Thoracic aorta (tissue), 2 donors: ENCODE measurements at places on chromosomes 2 and 18. TPM values are rescaled to one million over a fixed set of nuclear protein-coding genes. Genes with fewer than 3 reads are reported as not detected.
A peak's percentile ranks its signal among the peaks of the same experiment; 100 is the strongest.

DNA sequence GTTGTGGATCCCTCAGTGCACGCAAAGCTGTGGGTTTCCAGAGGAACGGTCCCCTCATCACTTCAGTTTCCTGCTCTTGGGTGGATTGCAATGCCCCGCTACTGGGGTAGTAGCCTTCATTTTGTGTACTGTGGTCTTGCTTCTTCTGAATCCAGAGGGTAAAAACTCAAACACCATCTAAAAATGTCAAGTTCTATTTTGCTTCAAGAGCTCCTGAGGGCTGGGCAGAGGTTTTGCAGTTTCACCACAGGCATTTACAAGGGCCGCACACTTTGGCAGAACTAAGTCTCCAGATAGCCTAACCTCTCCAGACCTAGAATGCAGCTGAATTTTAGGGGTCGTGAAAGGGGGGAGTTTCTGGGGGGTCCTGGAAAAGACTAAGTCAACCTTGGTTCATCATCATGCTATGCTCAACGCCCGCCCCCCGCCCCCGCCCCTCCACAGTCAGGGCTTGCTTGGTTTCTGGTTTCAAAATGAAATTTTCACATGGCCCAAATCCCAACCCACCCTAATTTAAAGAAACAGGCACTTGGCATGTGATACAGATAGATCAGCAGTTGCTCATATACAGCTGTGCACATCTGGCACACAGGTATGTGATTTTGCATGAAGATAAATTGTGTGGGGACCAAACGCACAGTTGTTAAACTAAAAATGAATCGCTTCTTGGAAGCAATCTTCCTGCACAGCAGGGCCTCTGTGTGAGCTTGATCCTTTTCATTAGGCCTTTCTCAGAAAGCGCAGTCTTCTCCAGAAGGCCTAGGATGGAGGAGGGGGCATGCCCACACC lies 329.6 kb downstream of the OSR1 start:
- no peak for DNase-seq
- H3K4me3 ChIP-seq: no peak overlapping the region
- no peaks in the 10 kb centered on the region for H3K27me3 ChIP-seq
- no peak overlapping the region for H3K27ac ChIP-seq
- H3K36me3 ChIP-seq: no peaks in the 10 kb centered on the region

DNA sequence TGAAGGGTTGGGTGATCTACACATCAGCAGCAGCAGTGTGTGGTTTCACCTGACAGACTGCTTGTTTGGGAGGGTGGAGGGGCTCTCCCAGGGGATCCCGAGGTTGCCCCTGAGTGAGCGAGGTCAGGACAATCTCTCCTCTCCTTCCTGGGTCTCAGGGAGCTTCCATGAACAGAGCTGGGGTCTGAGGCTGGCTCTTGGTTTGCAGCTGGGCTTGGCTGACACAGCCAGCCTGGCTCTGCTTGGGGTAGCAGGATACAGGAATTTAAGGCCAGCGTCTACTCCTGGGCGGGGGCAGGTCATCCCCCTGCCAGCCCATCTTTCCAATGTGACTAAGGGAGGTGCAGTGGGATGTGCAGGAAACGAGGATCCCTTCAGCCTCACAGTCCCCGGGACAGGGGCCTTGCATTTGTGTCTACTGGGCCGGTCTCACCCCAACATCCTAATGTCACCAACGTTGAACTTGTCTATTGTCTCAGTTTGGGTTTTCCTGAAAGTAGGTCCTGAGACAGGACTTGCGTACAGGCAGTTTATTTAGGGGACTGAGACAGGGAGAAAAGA lies 262.6 kb upstream of the HDAC4 start:
- no peaks in the 10 kb centered on the region for H3K36me3 ChIP-seq
- no peak for DNase-seq
- H3K4me3 ChIP-seq: no peak overlapping the region
- no peak overlapping the region for H3K27ac ChIP-seq
- H3K4me1 ChIP-seq: no peaks in the 10 kb centered on the region

DNA sequence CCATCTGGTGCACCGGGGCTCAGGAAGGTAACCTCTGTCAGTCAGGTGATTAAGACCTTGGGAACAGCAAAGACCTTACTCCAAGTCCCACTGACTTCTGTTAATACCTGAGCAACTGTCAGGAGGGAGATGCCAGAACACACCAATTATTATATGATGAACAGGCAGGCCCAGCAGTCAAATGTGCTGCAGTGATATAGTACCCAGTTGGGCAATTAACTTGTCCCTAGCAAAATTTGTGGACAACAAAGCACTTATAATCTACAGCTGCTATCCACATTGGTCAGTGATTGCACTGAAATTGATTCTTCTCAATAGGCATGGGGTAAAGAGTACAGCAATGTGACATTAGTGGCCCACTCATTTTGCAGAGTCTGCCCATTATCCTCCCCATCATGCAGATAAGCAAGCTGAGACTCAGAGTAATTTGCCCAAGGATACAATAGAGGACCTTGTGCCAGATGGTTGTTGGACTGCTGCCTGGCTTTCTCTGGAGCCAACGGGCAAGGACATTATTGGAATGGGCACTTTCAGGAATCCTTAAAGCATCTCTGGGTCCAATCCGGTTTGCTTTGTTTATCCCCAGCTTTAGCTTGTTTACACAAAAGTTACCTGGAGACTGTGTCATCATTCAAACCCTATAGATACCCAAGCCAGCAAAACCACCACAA lies 147.6 kb downstream of the CCBE1 start:
- H3K4me3 ChIP-seq: no peak overlapping the region
- no peak for DNase-seq
- H3K4me1 ChIP-seq: peaks cover 10% of the 10 kb centered on the region
- H3K27ac ChIP-seq: no peak overlapping the region

DNA sequence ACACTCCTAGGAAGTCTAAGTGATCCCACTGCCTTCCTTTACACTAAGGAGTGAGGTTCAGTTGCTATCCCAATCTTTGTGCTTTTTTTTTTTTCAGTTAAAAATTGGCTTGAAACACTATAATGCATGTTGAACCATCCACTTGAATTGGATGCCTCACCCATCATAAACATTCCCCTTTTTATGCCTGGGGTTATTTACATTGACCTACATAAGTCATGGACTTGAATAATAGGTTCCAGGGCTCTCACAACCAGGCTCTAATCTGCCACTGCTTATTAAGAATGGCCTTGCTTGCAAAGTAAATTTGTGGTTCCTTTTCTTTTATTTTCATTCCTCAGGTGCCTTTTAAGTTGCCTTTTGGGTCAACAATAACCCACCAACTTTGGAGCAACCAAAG lies 236.1 kb upstream of the MEIS1 start:
- H3K27ac ChIP-seq: no peak overlapping the region
- no peak overlapping the region for H3K4me3 ChIP-seq
- DNase-seq: no peak
- H3K4me1 ChIP-seq: no peaks in the 10 kb centered on the region
- H3K36me3 ChIP-seq: no peaks in the 10 kb centered on the region

GRCh38 chr18:9771261-9771976 lies 63.3 kb downstream of the RAB31 start:
- peaks cover 12% of the 10 kb centered on the region for H3K4me1 ChIP-seq
- H3K4me3 ChIP-seq: no peak overlapping the region
- H3K36me3 ChIP-seq: no peaks in the 10 kb centered on the region
- H3K27ac ChIP-seq: peak overlapping the region; percentile 15
- DNase-seq: peak; percentile 54

DNA sequence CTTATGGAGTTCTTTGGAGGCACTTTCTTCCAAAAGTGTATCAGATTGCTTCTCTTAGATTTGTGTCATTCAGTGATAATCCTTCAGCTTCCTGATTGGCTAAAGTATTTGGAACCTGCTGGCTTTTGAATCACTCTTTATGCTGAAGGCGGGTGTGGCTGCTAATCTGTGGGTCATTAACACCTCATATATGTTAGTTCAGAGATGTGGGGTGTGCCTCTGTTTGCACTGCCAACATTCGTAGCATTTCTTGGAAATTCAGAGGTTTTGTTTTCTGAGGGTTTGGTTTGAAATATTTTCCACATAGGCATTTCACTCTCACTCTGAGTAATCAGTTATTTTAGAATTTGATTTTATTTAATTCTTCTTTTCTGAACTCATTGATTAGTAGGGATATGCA lies 1604.4 kb upstream of the ACVR2A start:
- no peak overlapping the region for H3K4me3 ChIP-seq
- no peaks in the 10 kb centered on the region for H3K4me1 ChIP-seq
- DNase-seq: no peak
- no peak overlapping the region for H3K27ac ChIP-seq
- H3K36me3 ChIP-seq: no peaks in the 10 kb centered on the region

GRCh38 chr18:6431659-6432318 lies 17.1 kb upstream of the L3MBTL4 start:
- H3K27me3 ChIP-seq: no peaks in the 10 kb centered on the region
- H3K36me3 ChIP-seq: no peaks in the 10 kb centered on the region
- no peaks in the 10 kb centered on the region for H3K4me1 ChIP-seq
- no peak for DNase-seq

- H3K4me1 ChIP-seq: peaks cover 12% of the 10 kb centered on the region
- DNase-seq: no peak
These were observed 52.3 kb upstream of the ROCK2 start for GRCh38 chr2:11396467-11397445.

- DNase-seq: no peak
- peaks cover 15% of the 10 kb centered on the region for H3K4me1 ChIP-seq
- no peak overlapping the region for H3K27ac ChIP-seq
These were observed 87.0 kb downstream of the FARSB start for GRCh38 chr2:222568865-222569264.

Gene IL37
- not detected for total RNA-seq

- H3K4me1 ChIP-seq: peaks cover 49% of the 10 kb centered on the region
- no peak for DNase-seq
- no peak overlapping the region for H3K4me3 ChIP-seq
These were observed 85.3 kb downstream of the LDLRAD4 start for GRCh38 chr18:13303756-13304364.

Gene CDH20
- total RNA-seq: not detected

GRCh38 chr2:150484006-150484405 lies 3.5 kb downstream of the RND3 start:
- no peaks in the 10 kb centered on the region for H3K36me3 ChIP-seq
- H3K27ac ChIP-seq: peak overlapping the region; percentile 99
- no peaks in the 10 kb centered on the region for H3K27me3 ChIP-seq
- DNase-seq: no peak

Gene CAPN14
- not detected for total RNA-seq

DNA sequence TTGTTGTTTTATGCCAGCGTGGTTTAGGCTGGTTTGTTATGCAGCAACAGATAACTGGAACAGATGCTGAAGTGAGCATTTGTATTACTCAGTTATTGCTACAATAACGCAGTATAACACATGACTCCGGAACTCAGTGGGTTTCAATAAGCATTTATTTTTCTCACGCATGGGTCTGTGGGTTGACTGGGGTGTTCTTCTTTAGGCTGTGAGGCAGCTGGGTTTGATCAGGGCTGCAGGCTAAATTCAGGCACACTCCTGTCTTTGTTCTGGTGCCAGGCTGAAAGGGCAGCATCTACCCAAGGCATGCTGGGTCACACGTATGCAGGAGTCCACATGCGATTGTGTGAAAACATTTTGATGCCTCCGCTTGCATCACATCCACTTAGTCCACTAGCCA lies 3.8 kb upstream of the SLC1A4 start:
- H3K27me3 ChIP-seq: no peaks in the 10 kb centered on the region
- no peak overlapping the region for H3K27ac ChIP-seq
- H3K4me3 ChIP-seq: no peak overlapping the region
- no peaks in the 10 kb centered on the region for H3K36me3 ChIP-seq
- H3K4me1 ChIP-seq: peaks cover 11% of the 10 kb centered on the region

Gene IL36RN
- total RNA-seq: not detected

DNA sequence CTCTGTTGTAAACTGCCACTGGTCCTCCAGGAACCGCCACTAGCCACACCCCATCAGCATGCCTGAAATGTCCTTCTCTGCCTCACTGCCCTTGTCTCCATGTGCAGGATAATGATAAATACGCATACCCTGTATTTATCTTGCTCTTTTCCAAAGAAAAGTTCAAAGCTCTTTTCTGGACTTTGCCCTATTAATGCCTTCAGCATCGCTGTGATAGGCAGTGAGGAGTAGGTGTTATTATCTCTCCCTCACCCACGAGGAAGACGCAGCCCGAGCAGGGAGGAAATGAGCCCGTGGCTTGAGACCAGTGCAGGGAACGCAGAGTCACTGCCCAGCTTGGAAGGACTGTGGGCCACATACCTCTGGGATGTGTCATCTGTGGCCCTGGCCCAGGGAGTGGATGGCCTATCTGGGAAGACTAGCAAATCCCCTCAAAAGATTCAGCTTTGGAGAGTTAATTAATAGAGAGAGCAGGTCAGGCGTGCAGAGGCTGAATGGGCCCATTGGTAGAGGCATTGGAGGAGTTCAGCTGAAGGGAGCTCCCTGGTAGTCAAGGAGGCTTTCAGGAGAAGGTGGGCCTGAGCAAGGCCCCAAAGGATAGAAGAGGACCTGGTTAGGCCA lies 39.5 kb upstream of the MCFD2 start:
- peak; percentile 66 for DNase-seq
- H3K4me3 ChIP-seq: peak overlapping the region; percentile 42
- H3K27ac ChIP-seq: peak overlapping the region; percentile 88
- peaks cover 43% of the 10 kb centered on the region for H3K4me1 ChIP-seq
- no peaks in the 10 kb centered on the region for H3K27me3 ChIP-seq

- no peaks in the 10 kb centered on the region for H3K27me3 ChIP-seq
- no peak for DNase-seq
- H3K36me3 ChIP-seq: no peaks in the 10 kb centered on the region
- no peaks in the 10 kb centered on the region for H3K4me1 ChIP-seq
These were observed 14.1 kb downstream of the LAMA3 start for GRCh38 chr18:23703057-23703986.

Gene PRSS56
- not detected for total RNA-seq

- no peak overlapping the region for H3K4me3 ChIP-seq
- no peak overlapping the region for H3K27ac ChIP-seq
- H3K27me3 ChIP-seq: no peaks in the 10 kb centered on the region
- no peaks in the 10 kb centered on the region for H3K4me1 ChIP-seq
These were observed 232.7 kb upstream of the COPS8 start for GRCh38 chr2:236852977-236853374.

- peaks cover 55% of the 10 kb centered on the region for H3K36me3 ChIP-seq
- no peaks in the 10 kb centered on the region for H3K27me3 ChIP-seq
- DNase-seq: no peak
- H3K4me3 ChIP-seq: no peak overlapping the region
- peaks cover 15% of the 10 kb centered on the region for H3K4me1 ChIP-seq
- no peak overlapping the region for H3K27ac ChIP-seq
These were observed 4.8 kb downstream of the COPS9 start for GRCh38 chr2:240131296-240131695.

DNA sequence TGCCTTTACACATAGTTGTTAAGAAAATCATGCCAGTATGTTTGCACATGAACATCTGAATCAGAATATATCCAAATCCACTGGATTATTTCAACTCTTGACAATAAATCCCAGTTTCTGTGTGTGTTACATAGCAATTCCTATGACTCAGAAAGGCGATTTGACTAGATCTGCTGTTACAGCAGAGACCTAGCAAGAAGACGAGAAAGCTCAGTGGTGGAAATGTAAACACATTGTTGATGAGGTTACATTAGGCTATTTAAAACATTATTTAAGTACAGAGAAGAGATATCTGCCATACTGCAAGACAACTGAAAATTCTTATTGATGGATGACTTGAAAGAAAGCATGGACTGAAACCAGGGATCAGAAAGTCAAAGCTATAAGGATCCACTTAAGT lies 73.0 kb upstream of the SMIM21 start:
- H3K4me1 ChIP-seq: no peaks in the 10 kb centered on the region
- no peaks in the 10 kb centered on the region for H3K27me3 ChIP-seq
- H3K4me3 ChIP-seq: no peak overlapping the region
- DNase-seq: no peak

- H3K36me3 ChIP-seq: no peaks in the 10 kb centered on the region
- no peak for DNase-seq
- no peaks in the 10 kb centered on the region for H3K4me1 ChIP-seq
- no peak overlapping the region for H3K27ac ChIP-seq
- H3K27me3 ChIP-seq: no peaks in the 10 kb centered on the region
These were observed 1622.1 kb downstream of the LRP1B start for GRCh38 chr2:140508756-140509155.
